ENCODE measurements at places on chromosomes 7 and 10.

- DNase-seq = no peak
These were observed 22.8 kb downstream of the UNC5B start for GRCh38 chr10:71234970-71235685.

DNA sequence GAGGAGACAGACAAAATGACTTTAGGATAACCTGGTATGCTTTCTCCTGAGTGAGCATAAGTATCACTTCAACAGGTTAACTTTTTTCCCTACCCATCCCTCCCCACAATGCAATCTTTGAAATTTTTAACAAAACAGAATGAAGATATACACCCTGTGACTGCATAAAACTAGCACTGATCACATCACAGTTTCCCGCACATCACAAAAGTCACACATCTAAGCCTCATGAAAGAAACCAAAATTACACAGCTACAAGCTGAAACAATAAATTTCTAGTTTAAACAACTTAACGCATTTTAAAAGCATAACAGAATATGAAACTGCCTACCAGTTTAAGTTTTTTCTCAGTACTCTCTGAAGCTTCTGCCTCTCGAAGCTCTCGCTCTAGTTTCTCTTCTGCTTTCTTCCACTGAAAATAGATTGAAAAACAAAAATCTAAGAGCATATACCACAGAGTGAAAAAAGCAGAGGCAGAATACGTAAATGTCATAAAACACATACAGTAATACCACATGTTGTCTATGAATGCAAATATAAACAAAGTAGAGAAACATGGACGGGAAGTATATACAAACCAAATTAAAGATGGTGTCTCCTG lies 18.1 kb downstream of the NOC3L start:
- DNase-seq = no peak

- no peak for DNase-seq
These were observed 23.9 kb upstream of the HDAC9 start for GRCh38 chr7:18471476-18472160.

GRCh38 chr7:105205592-105206237 lies 183.0 kb downstream of the SRPK2 start:
- DNase-seq = no peak

DNA sequence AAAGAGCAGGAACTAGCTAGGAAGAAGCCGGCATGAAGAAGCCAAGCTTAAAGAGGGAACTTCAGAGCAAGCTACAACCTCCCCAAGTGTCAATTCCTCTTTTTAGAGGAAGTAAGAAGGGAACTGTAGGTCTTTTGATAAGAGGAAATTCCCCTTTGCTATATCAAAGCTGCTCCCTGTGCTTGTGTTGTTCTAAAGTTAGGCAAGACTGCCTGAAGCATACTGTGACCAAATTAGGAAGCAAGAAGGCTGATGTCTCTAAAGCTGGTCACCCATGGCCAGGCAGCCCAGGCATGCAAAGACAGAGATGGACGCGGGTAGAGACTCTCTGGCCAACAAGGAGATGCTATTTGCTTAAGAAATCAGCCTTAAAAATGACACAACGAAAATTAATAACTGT lies 87.9 kb downstream of the RNF216 start:
- no peak for DNase-seq

- peak; percentile 33 for DNase-seq
These were observed 3.7 kb upstream of the FOXL3 start for GRCh38 chr7:286266-286665.

- DNase-seq = peak; percentile 26
These were observed 966 bp downstream of the FBH1 start for GRCh38 chr10:5891009-5891408.

DNA sequence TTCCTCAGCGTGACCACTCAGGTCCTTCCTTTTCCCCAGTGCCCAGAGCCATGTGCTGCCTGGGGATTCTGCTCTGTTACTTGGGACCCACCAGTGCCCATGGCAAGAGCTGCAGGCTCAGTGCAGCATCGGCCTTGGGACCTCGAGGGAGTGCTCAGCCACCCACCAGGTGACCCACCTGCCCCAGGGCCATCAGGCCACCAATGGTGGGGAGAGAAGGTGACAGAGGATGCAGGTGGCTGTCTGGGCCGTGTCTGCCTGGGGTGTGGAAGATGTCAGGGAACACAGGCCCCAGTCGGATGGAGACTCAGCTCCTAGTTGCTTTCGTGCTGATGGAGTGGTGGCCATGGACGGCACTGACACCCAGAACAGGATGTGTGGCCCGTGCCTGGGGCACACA lies 104.7 kb upstream of the FAM20C start:
- no peak for DNase-seq

GRCh38 chr10:97512993-97513392 lies 14.3 kb downstream of the UBTD1 start:
- DNase-seq = no peak

DNA sequence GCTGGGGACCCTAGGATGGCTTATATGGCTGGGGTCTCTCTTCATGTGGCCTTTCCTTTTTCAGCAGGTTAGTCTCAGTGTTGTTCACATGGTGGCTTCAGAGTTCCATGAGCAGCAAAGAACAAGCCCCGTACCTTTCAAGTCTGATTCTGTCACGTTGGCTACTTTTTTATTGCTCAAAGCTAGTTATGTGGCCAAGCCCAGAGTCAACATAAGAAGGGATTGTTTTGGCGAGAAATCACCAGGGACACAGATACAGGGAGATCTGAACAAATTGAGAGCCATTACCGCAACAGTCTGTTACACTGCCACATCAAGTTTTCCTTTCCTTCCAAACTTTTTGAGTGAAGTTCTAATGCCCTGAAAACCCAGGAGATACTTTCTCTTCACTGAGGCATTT lies 770.5 kb downstream of the LRMDA start:
- DNase-seq = no peak
